Neural progenitor cell (in vitro differentiated cells): ENCODE measurements at places on chromosomes 5 and 9. TPM values are rescaled to one million over a fixed set of nuclear protein-coding genes. Genes with fewer than 3 reads are reported as not detected.

GRCh38 chr5:10902145-10902544 is 141.1 kb upstream of the DAP start:
- no peak for DNase-seq
- H3K27me3 ChIP-seq: no peaks in the 10 kb centered on the region
- no peaks in the 10 kb centered on the region for H3K36me3 ChIP-seq

DNA sequence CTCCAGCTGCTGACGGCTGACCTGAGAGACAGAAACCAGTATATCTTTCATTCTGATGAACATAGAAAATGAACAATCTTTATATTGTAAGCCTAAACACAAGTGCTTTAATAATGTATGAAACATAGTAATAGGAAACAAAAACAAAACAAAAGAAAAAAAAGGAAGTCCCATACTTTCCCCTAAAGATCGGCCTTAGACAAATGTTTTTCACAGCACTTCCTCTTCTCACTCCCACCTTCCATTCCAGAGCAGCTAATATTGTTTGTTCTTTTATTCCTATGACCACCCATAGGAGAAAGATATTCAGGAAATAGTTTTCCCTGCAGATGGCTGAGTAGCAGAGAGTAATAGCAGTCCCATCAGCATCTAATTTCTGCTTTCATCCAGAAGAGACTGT is 194.4 kb upstream of the SLC27A6 start:
- no peak for DNase-seq
- no peak overlapping the region for H3K27ac ChIP-seq
- no peaks in the 10 kb centered on the region for H3K27me3 ChIP-seq

DNA sequence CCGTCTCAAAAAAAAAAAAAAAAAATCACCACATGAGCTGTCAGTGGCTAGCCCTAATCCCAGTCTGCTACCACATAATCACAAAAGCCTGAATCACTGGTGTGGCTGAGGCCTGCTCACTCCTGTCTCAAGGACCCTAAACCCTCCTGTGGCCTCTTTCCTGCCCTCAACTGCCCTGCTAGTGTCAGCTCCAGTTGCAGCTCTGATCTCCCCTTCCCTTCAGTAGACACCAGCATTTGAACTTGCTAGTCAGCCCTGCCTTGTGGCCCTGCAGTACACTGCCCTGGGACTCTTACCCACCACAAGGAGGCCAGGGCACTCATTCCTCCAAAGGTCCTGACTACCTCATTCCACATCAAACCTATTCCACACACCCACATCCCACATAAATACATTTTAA is 9.5 kb upstream of the P4HA2 start:
- H3K27ac ChIP-seq: no peak overlapping the region
- H3K4me3 ChIP-seq: no peak overlapping the region
- no peaks in the 10 kb centered on the region for H3K27me3 ChIP-seq
- no peak for DNase-seq

GRCh38 chr5:32651088-32651487 is 60.0 kb upstream of the NPR3 start:
- no peaks in the 10 kb centered on the region for H3K27me3 ChIP-seq
- H3K27ac ChIP-seq: no peak overlapping the region
- H3K4me3 ChIP-seq: no peak overlapping the region

DNA sequence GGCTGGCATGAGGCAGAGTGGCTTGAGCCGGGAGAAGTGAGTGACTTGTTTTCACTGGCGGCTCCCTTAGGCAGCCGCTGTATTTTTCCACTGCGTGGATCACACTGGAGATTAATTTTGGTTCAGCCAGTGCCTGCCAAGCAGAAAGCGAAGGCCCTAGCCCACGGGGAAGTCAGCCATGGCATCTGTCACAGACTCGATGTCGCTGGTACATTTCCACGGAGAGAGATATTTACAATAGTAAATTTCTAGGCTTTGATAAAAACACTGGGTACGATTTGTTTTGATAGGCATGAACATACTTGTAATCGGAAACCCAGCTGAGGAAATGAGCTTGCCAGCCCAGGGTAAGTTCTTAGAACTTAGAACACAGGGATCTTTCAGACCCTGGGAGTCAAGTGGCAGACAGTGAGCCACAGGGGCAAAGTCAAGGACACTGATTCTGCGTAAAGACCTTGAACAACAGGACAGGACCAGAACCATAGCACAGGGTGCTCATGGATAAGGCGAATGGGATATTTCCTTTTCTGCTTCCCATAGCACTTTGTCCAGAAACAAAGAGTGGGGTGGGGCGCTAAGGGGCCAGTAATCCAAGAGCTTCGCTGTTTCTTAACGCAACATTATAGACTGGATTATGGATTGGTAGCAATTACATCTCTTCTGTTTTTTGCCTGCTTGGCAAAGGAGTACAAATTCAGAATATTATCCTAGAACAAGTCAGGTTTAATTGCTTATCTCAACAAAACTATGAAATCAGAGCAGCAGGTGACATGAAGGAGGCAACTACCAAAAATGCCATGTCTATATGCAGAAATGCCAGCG is 4.5 kb downstream of the DUSP1 start:
- H3K4me3 ChIP-seq: no peak overlapping the region
- peaks cover 6% of the 10 kb centered on the region for H3K4me1 ChIP-seq
- DNase-seq: no peak
- no peaks in the 10 kb centered on the region for H3K36me3 ChIP-seq

DNA sequence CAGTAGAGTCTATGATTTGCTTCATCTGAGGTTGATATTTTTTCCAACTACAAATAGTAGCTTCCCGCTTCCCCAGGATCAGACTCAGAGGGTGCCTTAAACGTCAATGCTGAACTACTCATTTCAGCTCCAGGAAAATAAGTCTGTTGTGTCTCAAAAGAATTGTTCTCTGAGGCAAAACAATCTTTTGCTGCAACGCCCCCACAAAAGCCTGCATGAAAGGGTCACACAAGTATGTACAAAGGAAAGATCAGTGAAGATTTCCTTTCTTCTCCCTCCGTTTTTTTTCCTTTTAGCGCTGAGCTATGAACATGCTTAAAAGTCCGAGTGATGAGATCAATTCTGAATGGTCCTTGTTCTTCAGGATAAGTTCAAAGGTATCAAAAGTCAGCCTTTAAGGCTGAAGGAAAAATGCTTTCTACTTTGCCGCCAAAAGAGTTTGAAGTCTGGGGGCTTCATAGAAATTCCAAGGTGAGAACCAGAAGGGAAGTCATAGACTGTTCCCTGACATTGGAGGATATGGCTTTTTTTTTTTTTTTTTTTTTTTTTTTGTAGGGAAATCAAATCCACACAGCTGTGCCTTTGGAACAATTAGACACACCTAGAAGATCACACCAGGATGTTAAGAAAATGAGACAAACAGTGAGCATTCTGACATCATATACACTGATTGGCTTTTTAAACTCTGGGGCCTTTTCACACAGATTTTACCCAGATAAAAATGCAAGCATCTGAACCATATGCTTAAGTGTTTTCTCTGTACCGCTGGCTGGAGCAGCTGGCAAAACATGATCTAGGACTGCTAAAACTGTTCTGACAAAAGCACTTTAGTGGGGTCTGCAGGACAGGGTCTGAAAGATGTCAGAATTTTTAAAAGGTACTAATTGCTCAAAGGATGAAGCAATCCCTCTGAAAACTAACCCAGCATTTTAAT is 329.3 kb downstream of the ENC1 start:
- H3K4me3 ChIP-seq: no peak overlapping the region
- no peak for DNase-seq
- H3K36me3 ChIP-seq: no peaks in the 10 kb centered on the region
- H3K27me3 ChIP-seq: no peaks in the 10 kb centered on the region

- no peaks in the 10 kb centered on the region for H3K27me3 ChIP-seq
- peak; percentile 13 for DNase-seq
- H3K27ac ChIP-seq: no peak overlapping the region
- no peaks in the 10 kb centered on the region for H3K36me3 ChIP-seq
These were observed 280.4 kb downstream of the MEF2C start for GRCh38 chr5:88602584-88602983.

DNA sequence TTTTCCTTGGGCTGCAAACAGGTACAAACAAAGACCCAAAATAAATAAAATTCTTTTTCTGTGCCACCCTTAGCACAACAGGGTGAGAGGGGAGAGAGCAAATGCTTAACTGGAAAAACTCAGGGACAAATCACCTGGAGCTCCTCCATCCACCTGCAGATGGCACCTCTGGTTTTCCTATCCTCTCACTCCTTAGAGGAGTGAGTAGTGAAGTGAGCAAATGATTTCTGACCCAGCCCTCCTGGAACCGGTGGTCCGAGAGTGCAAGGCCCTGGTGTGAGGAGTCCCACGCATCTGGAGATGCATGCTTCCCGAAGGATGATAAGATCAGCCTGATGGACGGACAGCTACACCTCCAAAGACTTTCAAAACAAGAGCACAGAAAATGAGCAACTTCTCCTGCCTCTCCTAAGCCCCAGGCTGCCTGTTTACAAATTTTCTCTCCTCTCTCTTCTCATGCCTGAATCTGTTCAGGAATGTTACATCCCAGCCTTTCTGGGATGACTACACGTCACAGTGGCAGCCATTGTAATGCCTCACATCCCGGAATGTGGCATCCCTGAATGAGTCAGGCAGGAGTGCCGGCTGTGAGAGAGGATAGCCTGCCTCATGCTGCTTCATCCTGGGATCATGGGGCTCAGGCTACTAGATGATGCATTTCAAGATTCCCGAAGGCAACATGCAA is 86.4 kb downstream of the ADRB2 start:
- peak; percentile 87 for DNase-seq
- no peaks in the 10 kb centered on the region for H3K36me3 ChIP-seq
- H3K27ac ChIP-seq: peak overlapping the region; percentile 17

DNA sequence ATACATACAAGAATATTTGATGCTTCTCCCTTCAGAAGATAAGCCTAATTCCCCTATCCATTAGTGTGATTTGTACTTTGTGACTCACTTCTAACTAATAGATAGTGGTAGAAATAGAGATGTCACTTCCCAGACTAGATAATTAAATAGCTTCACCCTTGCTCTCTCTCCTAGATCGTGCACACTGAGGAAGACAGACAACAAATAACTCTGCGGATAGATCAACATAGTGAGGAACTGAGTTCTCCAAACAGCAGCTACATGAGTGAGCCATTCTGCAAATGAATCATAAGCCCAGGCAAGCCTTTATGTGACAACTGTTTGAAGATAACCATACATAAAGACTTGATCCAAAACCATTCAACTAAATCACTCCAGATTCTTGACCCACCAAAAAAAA is 1083.4 kb upstream of the C9orf72 start:
- no peaks in the 10 kb centered on the region for H3K4me1 ChIP-seq
- H3K27ac ChIP-seq: no peak overlapping the region
- H3K4me3 ChIP-seq: no peak overlapping the region
- no peaks in the 10 kb centered on the region for H3K27me3 ChIP-seq
- no peak for DNase-seq

GRCh38 chr9:108224716-108225115 is 631.1 kb downstream of the ACTL7B start:
- no peaks in the 10 kb centered on the region for H3K4me1 ChIP-seq
- no peak overlapping the region for H3K27ac ChIP-seq
- H3K36me3 ChIP-seq: no peaks in the 10 kb centered on the region
- no peak for DNase-seq
- H3K27me3 ChIP-seq: no peaks in the 10 kb centered on the region
- no peak overlapping the region for H3K4me3 ChIP-seq

DNA sequence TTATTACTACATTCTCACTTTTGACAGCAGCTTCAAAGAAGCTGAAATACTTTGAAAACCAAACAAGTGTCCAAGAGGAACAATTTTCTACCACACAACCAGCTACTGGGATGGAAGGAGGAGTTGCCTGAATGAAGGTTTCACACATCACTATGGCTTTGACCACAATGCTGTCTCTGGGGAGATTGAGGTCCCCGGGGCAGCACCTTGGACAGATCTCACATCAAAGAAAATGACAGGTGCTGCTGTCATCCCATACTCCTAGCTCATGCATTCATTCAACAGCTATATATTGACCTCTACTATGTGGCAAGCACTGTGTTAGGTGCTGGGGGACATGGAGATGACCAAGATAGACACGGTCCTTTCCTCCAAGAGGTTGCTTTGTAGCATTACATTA is 233.2 kb upstream of the RASEF start:
- no peak overlapping the region for H3K27ac ChIP-seq
- H3K4me1 ChIP-seq: no peaks in the 10 kb centered on the region
- H3K4me3 ChIP-seq: no peak overlapping the region
- H3K27me3 ChIP-seq: no peaks in the 10 kb centered on the region
- no peaks in the 10 kb centered on the region for H3K36me3 ChIP-seq

GRCh38 chr9:93369686-93370085 is 81.8 kb upstream of the FAM120A start:
- H3K27me3 ChIP-seq: no peaks in the 10 kb centered on the region
- DNase-seq: no peak
- H3K4me1 ChIP-seq: no peaks in the 10 kb centered on the region
- no peaks in the 10 kb centered on the region for H3K36me3 ChIP-seq
- H3K27ac ChIP-seq: no peak overlapping the region

DNA sequence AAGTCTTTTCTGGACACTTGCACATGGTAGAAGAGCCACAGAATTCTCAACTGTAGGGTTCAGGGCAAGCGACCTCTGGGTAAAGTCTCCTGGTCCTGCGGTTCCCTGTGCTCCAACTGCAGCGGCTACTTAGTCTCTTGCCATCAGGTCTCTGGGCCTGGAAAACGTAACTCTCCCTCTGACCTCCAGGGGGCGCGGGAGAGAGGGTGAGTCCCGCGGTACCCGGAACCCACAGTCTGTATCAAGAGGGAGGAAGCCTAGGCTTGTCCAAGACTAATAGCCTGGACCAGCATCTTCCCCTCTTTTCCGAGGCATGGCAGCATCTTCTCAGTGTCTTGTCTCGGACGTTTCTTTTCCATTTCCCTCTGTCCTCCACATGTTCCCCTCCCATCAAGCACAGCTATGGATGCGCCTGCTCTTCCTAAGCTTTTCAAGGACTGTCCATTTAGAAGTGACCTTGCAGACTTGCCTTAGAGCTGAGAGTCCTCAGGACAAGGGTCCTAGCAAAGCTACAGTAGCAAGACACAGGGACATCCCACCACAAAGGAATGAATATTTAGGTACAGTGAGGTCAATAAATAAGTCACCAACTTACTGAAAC is 59.3 kb downstream of the FSTL4 start:
- no peaks in the 10 kb centered on the region for H3K27me3 ChIP-seq
- H3K36me3 ChIP-seq: no peaks in the 10 kb centered on the region
- no peak overlapping the region for H3K27ac ChIP-seq
- H3K4me1 ChIP-seq: no peaks in the 10 kb centered on the region

GRCh38 chr5:140988100-140988499 is 21.8 kb downstream of the PCDHAC2 start:
- peaks cover 49% of the 10 kb centered on the region for H3K4me1 ChIP-seq
- H3K27ac ChIP-seq: no peak overlapping the region
- H3K36me3 ChIP-seq: no peaks in the 10 kb centered on the region
- H3K4me3 ChIP-seq: no peak overlapping the region

BTNL8 gene
- total RNA-seq: 0.22 and 0.34 TPM in 2 replicates

EIF4E1B gene
- 0.06 and 0.68 TPM in 2 replicates for total RNA-seq

DMRTA1 gene
- 14.0 and 21.3 TPM in 2 replicates for total RNA-seq

CNOT8 gene
- total RNA-seq: 81.8 and 90.8 TPM in 2 replicates
